ENCODE measurements at places on chromosomes 7 and 10.

GRCh38 chr7:154915600-154915999 lies 87.3 kb downstream of the PAXIP1 start:
- DNase-seq = no peak

DNA sequence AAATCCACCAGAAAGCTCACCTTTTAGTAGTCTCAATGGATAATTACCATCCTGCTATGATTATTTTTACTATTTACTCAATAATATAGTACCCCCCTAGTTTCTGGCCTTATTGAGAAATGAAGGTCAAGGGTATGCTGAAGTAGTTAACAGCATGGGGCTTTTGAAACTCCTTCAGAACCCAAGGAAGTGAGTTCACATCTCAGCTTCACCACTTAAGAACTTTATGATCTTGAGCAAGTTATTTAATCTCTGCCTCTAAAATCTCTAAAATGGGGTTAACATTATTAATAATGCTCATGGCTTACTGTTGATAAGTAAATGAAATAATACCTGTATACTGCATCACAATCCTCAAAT lies 5.8 kb downstream of the MTPN start:
- DNase-seq = no peak

DNA sequence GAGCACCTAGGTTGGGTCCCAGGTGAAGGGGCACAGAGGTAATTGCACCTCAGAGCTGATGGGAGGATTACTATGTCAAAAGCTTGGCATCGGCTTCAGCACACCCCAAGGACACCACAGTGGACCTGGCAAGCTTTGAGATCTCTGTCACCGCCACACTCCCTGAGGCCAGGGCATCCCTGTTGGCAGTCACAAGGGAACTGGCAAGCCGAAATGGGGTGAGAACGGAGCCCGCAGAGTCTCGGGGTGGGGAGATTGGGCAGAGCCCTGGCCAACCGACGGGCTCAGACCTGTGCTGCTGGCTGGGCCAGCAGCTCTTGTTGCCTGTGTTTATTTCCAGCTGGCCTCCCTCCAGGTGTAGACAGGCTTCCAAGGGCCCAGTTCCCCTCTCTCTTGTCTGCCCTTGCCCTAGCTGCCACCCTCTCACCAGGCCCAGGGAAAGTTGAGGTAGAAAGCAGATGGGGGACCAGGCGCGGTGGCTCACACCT lies 2.5 kb downstream of the HSPB1 start:
- DNase-seq = no peak

DNA sequence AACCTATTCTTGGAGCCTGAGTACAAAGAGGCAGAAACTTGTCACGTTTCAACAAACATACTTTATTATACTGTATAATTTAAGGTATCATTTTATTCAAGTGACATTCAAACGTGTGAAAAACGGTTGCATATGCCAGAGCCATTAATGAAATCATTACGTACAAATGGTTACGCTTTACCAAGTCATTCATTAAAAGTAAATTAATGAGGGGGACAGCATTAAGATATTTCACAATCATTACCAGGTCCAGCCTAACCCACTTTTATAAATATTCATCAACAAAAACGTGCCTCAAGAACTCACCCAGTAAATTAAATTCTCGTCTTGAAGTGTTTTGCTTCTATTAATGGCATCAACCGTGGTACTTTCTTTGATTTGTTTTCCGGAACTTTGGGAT lies 253.0 kb downstream of the RPS24 start:
- DNase-seq = no peak

GRCh38 chr7:139869886-139870285 lies 40.8 kb downstream of the TBXAS1 start:
- DNase-seq = no peak

- DNase-seq = no peak
These were observed 907.6 kb downstream of the KCNMA1 start for GRCh38 chr10:76729841-76730487.

DNA sequence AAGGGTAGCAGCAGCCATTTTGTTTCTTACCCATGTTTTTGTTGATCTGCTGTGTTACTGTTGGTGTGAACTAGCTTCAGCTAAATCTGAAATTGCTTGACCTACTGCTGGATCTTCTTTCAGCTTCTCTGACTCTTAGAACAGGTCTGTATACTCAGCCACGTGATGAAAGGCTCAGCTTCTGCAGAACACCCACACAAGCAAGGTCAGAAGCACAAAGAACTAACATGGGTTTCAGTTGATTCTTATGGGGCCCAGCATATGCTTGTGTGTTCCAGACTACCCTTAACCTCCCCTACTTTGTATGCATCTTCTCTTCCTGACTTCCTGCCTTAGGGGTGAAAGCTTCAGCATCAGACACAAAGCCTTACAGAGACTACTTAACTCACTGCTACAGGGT lies 186.8 kb downstream of the HGF start:
- no peak for DNase-seq

DNA sequence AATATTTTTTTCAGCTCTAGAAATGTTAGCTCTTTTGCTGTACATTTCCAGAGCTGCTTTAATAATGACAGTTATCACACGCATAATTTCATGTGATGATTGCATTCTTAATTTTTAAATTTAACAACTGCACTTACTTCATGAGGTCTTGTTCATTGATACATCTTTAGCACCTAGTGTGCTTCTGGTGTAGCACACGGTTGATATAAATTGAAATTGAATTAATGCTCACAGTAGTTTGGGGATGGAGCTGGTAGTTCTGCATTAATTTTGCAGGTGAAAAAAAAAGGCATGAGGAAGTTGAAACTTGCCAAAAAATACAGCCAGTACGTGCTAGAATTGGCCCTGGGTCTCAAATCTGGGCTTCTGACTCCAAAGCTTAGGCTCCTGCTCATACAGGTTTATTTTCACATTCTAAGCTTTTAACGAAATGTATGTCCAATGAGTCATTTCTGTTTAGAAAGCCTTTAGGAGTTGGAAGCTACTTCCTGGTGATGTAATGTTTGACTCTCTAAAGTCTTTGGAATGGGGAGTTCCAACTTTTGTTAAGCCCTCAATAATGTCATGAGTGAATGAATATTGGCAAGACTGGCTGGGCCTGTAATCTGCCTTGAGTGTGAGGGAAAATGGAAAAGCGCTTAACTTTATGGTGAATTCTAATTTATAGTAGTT lies 62.5 kb downstream of the DAGLB start:
- DNase-seq = peak; percentile 16

DNA sequence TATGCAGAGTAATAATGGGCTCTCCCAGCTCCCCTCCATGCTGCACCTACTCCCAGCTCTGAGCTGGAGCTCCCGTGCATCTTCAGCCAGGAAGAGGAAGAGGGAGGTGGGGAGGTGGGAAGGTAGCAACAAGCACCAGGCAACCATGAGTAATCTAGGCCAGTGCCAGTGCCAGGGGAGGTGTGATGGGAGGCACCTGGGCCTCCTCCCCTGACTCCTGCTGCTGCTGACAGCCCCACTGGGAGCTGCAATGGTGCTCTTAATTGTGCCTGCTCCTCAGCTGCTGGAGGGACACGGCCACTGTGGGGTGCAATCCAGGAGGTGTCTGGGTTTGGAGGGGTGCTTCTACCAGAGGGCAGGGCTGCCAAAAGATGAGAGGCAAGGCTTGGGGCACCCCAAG lies 243.0 kb downstream of the PLXNA4 start:
- no peak for DNase-seq

DNA sequence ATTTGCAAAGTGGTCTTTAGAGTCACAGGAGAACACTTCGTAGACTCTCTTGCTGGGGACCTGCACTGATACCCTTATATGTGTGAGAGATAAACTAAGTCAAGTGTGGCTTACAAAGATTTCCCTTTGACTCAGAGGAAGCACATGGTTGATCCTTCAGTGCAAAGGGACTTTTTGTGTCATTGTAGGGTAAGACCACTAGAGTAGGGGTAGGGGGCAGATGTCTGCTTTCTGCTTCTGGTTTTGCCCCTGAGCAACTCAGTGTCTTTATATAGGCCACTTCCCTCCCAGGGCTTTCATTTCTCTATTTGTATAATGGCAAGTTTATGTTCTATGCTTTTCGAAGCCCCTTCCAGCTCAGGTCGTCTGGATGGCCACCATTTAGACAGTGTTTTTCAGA lies 281.7 kb downstream of the SORCS3 start:
- no peak for DNase-seq

GRCh38 chr10:108490944-108491343 lies 1326.4 kb upstream of the SORCS1 start:
- no peak for DNase-seq

GRCh38 chr7:151663382-151664100 lies 143.8 kb upstream of the RHEB start:
- DNase-seq = no peak

DNA sequence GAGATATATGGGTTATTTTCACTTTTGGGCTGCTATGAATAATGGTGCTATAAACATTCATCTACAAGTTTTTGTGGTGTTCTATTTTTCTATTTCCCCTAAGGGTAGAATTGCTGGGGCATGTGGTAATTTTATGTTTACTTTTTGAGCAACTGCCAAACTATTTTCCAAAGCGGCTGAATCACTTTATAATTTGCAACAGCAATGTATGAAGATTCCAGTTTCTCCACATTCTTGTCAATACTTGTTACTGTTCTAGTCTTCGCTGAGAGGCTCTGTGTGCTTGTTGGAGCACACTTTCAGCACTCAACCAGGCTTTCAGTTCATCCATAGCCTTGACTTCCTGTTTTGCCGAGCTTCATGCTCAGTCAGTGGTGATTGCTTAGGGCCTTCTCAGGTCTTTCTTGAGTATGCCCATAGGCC lies 39.0 kb downstream of the ADK start:
- no peak for DNase-seq

GRCh38 chr10:90227217-90227656 lies 525.8 kb downstream of the KIF20B start:
- no peak for DNase-seq

GRCh38 chr7:69217516-69218350 lies 380.5 kb upstream of the AUTS2 start:
- DNase-seq = no peak

DNA sequence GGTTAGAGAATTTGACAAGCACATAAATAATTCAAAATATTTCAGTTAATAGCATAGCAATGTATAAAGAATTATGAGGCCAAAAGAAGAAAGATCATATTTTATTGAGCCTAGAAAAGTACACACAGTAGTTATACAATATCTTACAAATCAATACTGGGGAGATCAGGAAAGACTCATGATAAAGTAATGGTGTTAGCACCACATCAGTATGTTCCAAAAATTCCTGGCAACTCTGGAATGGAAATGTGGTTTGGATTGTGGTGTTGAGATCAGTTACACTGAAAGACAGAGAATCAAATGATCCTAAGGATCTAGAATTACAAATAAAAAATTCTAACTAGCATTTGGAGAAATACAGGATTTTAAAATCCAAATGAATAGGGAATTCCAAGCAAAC lies 420.5 kb upstream of the CNTNAP2 start:
- no peak for DNase-seq

DNA sequence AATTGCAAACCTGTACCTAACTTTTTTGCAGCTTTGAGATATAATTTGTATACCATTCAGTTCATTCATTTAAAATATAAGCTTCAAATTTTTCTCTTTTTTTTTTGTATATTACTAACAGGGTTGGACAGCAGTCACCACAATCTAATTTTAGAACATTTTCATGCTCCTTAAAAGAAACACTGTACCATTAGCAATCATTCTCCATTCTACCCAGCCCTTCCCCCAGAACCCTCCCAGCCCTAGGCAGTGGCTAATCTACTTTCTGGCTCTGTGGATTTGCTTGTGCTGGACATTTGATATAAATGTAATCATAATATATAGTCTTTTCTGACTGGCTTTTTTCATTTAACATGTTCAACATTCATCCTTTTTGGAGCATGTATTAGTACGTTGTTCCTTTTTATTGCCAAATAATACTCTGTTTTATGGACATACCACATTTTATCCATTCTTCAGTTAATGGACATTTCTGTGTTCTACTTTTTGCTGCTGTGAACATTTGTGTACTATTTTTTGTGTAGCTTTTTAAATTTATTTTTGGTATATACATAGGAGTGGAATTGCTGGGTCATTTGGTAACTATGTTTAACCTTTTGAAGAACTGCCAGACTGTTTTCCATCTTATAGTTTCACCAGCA lies 40.9 kb upstream of the ST7 start:
- DNase-seq = no peak

DNA sequence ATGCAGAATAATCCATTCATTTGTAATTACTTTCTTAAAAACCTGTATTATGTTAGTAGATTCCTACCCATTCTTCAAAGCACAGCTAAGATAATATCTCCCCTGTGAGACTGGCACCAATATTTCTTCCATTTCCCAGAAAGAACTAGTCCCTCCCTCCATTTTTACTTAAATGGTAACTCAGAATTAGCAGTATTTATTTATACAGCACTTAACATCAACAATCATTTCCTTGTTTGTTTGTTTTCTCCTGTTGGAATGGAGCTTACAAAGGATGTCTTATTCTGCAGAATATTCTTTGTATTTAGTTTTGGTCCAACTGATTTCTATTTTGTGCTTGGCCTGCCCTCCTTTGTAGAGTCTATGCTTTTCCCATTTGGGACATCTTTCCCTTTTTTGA lies 32.1 kb upstream of the PTPN12 start:
- no peak for DNase-seq

GRCh38 chr10:24451325-24451820 lies 242.4 kb downstream of the KIAA1217 start:
- DNase-seq = no peak

- DNase-seq = no peak
These were observed 44.2 kb downstream of the MRPL32 start for GRCh38 chr7:42976371-42976770.

All from NCI-H2029 treated with DMSO at 0.1 percent for 48 hours (cell line).